Fibroblast of pulmonary artery (primary cell): ENCODE measurements at places on chromosomes 4 and X.
A peak's percentile ranks its signal among the peaks of the same experiment; 100 is the strongest.

DNA sequence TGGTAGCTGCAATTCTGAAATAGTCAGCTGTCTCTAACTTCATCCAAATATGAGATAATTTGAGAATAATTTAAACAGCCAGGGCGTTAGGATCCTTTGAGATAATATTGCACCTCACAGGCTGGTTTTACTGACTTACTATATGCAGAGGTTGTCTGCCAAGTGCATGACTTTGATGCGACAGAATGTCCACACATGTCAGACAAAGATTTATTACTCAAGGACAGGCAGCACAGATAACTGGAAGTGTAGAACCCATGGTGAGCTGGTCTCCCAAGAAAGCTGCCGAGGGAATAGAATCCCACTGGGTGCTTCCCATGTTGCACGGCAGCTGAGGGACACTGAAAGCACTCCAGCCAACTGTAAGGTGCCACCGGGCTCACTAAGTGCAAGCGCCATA, 166.2 kb upstream of the GALNTL6 start:
- no peak for DNase-seq

DNA sequence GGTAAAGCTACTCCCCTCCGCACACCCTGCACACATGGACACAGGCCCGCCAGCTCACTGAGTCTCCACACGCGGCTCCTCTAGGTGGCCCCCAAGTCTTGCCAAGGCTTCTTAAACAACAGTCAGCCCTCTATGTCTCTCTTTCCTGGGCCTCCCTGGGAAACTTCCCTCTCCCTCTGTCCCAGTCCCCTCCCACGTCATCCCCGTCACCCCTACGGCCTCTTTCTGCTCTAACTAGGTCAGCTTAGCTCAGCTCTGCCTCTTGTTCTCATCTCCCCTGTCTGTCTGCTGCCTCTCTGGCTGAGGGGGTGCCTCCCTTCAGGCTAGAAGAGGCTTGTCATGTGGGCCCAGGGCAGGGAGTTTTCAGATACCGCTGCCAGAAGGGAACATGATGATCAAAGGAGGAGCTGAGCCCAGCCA, 38.8 kb downstream of the SEPTIN6 start:
- DNase-seq, result peak; percentile 92

GRCh38 chrX:9885150-9885549, 82.0 kb upstream of the CLDN34 start:
- DNase-seq, result peak; percentile 75

DNA sequence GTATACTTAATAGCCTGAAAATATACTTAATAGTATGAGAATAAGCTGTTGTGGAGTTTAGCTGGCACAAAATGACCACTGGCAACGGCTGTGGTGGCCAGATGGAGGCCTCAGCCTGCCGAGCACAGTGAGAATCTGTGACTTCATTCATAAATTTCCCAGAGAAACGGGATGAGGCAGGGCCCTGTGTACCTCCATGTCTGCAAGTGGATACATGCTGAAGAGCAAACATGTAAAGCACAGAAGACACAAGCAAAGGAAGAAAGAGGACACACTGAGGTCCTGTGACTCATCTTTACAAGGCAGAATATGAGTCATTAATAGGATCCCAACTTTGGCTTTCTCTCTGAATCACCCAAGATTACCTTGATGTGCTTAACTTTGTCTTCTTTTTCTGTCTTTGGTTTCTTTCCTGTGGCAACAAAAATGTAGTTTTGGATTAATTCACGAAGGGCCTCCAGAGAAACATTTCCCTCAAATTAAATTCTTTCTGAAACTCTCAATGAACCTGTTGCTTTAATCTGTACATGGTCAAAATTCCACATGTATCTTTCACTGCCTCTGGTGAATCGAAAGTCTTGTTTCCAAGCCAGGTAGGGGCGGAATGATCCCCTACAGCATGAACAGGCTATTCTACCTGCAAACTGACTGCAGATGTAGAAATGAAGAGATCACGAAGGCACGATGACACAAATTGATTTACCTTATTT, 56.4 kb downstream of the IRF2 start:
- DNase-seq, result peak; percentile 69

- no peak for DNase-seq
Measured at GRCh38 chr4:131337936-131338335, 1811.2 kb upstream of the PCDH10 start.

GRCh38 chr4:3336382-3337356, 43.8 kb downstream of the RGS12 start:
- DNase-seq, result no peak

- DNase-seq, result no peak
Measured at GRCh38 chr4:141462361-141462760, 174.0 kb upstream of the IL15 start.

DNA sequence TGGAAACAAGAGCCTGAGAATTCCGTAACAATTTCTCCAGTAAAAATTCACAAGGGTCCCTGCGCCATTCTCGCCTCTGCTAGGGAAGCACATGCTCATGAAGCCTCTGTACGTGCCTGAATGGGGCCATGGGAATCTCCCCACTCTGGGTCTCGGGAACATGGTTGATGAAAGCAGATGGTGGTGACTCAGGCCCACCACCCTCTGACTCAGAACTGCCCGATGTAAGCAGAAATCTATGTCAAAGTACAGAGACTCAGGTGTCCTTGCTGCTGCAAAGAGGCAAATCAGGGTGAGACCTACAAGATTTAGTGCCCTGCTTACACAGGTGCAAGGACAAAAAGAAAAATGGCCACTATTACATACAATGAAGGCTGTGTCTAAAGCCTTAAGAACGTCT, 65.0 kb downstream of the SCD5 start:
- peak; percentile 50 for DNase-seq

GRCh38 chr4:26737385-26737784, 123.3 kb upstream of the STIM2 start:
- DNase-seq, result no peak

DNA sequence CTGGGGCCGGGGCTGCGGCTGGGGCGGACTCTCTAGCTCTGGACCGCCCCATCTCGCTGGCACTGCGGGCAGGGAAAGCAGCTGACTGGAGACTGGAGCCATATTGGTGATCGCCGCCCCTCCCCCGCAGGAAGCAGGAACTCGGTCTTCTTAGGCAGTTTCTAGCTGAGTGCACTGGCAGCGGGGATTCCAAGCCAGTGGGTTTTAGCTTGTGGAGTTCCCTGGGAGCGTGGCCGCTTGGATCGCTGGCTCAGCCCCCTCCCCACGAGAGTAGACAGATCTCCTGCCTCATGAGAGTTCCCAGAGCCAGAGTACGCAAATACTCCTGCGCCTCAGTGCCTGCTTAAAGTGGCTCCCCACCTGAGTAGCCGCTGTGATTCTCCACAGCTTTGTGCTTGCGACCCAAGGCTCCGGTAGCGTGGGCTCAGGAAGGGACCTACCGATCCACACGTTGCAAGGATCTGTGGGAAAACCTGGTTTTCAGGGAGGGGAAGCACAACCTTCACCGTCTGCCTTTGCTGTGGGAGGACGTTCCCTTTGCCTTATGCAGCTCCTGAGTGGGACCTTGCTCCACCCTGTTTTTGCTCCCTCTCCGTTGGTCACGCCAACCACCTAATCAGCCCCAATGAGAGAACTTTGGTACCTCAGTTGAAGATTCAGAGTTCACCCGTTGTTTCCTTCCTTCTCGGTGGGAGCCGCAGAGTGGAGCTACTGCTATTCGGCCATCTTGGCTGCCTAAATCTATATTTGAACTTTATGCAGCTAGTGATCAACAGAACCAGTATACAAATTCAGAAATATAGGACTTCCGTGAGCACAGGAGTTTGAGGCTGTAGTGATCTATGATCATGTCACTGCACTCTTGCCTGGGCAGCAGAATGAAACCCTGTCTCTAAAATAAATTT, 803.9 kb upstream of the PCDH10 start:
- DNase-seq, result no peak
